ENCODE measurements at places on chromosomes 4 and X.

GRCh38 chrX:78653118-78653822, 5.9 kb downstream of the RTL3 start:
- peak; percentile 87 for DNase-seq

DNA sequence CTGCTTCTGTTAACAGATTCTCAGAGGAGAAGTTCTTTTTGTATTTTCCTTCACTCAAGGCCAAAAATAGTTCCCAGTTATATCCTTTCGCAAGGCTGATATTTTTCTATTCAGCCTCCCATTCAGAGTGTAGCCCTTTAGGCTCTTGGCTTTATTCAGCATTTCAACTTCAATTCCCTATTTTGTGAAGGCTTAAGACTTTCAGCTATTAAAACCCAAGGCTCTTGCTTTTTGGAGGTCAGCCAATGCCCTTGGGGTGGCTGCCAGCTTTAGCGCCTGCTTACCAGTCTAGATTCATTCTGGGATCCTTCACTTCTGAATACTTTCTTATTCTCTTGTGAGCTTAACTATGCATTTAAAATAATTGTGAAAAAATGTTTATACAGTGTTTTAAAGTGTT, 57.3 kb upstream of the ADGRA3 start:
- DNase-seq = peak; percentile 4

- DNase-seq = no peak
Observed at GRCh38 chrX:116756958-116757357, 294.2 kb upstream of the CT83 start.

DNA sequence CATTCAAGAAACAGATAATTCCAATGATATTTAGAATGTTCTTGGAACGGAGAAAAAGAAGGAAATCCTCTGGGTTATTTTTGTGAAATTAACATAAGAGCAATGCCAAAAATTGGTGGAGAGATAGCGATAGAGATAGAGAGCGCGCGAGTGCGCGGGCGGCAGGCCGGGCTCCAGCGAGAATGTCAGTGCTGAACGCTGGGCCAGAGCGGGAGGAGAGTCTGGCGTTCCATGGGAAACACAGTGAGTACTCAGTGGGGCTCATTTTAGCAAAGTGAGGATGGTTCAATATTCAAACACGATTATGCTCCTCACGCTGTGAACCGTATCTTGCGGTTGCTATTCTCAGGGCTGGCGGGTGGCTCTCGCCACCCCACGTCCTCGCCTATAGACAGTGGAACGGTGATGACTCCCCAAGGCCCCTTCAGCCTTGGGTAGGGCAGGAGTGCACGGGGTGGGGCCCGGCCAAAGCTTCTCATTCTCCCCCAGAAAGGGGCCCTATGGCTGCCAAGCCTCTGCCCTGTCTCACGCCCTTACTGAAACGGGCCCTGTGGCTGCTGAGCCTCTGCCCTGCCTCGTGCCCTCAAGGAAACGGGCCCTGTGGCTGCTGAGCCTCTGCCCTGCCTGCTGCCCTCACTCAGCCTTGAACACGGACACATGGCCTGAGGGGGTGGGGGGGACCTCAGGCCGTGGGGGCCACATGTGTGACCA, 16.9 kb downstream of the CPLX1 start:
- DNase-seq = no peak

DNA sequence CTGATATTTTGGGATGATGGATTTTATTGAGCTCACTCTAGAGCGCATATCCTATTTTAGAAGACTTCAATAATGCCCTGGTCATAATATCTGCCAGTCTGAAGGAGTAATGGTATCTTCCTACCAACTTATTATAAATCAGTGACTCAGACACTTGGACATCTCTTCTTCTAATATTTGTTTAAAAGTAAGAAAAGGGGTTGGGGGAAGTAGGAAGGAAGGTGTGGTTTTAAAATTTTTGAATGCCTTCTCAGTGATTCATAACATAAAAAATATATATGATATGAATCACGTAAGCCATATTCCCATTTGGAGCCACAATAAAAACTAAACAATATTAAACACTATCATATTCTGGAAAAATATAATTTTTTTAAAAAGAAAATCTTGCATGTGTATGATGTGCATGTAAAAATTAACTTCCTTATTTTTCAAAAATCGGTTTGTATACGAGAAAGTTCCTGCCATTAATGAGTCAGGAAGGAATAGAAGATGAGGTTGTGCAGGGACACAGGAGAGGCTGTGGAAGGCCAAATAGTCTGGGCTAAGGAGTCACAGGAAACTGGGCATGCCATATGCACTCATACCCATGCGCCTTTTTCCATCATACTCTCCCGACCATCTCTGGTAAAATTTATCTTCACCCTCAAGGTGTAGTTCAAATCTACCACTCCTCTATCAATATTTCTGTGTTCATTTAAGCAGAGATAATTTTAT, 286.5 kb downstream of the EPHA5 start:
- DNase-seq = peak; percentile 66

DNA sequence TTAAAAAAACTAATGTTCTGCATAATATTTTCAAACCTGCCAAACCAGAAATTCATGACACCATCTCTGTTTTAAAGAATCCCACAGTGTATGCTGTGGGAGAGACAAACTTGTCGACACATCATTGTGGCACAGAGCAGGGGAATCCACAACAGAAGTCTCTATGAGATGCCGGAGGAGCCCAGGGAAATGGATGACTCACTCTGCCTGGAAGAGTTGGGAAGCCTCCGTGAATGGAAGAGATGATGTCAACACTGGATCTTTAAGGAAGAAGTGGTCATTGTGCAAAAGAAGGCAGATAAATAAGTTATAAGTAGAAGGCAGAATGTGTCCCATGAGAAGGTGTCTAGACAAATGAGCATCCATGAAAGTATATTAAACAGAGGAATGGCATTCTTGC, 595.1 kb downstream of the RAB28 start:
- DNase-seq = peak; percentile 9

GRCh38 chr4:160510928-160511327, 1408.0 kb downstream of the RAPGEF2 start:
- DNase-seq = peak; percentile 24

GRCh38 chrX:153598541-153599191, at the start of gene CCNQ:
CCNQ (minus strand) TSS chrX:153599139; CDS start chrX:153599073, 66 bp downstream.
- DNase-seq = peak; percentile 32

GRCh38 chr4:126697748-126698147, 935.0 kb upstream of the INTU start:
- DNase-seq = peak; percentile 57

DNA sequence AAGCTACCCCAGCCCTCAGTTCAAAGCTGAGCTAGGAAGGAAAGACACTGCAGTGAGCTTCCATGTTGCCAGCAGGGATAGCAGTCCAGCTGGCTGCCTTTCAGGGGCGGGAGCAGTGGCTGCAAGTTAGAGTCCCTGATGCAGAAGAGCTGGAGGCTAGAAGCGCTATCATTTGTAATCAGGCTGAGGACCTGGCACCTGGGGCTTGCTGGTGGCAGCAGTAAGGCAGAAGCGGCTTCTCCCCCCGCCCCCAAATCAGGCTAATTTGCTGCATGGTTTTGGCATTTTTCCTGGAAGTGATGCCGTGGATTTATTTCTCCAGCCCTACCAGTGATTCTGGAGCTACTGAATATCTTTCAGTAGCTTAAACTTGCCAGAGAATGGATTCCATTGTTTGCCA, 203.3 kb downstream of the CLCN4 start:
- DNase-seq = no peak

GRCh38 chrX:97844161-97844560, 960.5 kb downstream of the RPA4 start:
- DNase-seq = no peak

DNA sequence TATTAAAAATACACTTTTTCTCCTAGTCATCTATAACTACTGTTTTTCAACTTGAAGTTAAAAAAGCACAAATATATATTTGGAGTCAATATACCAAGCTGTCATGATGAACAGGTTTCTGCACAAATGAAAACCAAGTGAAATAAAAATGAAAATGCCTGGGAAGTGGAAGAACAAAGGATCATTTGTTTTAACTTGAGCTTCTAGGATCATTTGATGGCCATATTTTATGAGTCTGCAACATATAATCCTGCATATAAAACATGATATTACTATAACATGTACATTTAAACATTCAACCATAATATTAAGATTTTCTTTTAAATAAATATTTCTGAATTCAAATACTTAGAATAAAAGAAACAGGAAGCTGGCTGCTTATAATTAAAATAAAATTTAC, 8.5 kb upstream of the ARHGEF38 start:
- DNase-seq = no peak

DNA sequence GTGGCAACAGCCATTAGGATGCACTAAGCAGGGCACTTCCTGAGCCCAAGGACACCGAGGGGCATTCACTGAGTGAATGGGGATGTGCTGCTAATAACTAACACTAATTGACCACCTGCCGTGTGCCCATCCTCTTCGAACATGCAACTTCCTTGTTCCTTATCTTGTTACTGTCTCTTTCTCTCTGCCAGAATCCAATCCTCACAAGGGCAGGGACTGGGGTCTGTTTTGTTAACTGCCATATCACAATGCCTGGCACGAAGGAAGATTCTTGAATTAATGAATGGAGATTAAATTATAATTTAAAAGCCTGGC, 1.3 kb downstream of the ERAS start:
- DNase-seq = no peak

GRCh38 chrX:28550331-28550872, 36.8 kb upstream of the IL1RAPL1 start:
- DNase-seq = no peak

DNA sequence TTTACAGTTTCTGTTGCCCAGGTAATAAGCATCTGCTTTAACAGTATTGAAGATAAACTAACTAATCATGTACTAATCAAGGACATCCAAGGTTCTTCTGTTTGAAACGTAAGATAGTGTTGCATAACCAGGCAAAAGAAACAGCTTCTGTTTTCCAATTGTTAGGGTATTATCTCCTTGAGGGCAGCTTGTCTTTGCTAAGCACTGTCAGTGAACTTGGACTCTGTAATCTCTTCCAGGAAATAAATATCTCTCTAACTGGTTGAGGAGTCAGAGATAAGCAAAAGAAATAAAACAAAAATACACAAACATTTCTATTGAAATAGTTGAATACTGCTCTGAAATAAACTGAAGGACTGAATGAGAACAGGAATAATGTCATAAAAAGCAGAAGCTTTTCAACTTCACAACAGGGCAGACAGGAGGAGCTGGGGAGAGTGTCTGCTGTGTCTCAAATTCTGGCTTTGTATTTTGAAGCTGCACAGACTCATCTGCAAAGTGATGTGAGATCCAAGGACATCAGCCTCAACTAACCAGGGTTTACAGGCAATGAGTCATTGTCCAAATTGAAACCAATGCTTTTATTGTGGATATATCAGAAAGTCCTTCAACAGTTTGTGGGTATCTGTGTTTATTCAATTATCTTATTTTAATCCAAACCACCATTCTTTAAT, 1253.0 kb upstream of the PCDH7 start:
- peak; percentile 15 for DNase-seq

DNA sequence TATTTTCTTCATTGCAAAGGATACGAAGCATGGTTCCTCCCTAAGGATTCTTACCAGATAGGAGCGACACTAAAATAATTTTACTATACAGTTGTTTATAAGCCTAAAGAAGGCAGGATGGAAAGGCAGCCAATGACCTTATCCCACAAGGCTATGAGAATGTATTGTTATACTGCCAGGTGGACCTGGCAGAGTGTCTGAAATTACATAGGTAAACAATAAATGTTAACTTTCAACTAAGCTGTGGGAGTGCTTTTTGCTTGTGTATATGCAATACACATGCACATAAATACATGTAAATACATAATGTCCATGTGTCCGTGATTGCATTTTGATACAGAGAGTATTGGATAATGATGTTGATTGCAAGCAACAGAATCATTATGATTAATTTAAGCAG, 850.6 kb downstream of the CENPC start:
- DNase-seq = no peak

DNA sequence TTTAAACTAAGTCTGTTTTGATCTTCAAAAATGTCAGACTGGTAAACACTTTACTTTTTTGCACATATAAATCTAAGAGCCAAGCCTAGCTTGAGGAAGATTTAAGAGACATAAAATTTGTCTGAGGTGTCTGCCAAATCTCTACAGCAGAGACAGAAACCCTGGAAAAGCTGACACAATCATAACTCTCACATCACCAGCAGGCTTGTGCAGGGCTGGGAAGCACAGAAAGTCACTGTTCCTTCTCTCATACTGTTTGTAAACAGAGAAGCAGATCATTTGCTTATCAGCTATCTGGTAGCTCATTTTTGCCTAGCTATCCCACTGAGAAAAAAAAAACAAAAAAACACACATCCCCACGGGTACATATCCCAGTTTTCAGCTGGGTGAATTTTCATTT, 7.0 kb downstream of the ENOX2 start:
- DNase-seq = no peak

DNA sequence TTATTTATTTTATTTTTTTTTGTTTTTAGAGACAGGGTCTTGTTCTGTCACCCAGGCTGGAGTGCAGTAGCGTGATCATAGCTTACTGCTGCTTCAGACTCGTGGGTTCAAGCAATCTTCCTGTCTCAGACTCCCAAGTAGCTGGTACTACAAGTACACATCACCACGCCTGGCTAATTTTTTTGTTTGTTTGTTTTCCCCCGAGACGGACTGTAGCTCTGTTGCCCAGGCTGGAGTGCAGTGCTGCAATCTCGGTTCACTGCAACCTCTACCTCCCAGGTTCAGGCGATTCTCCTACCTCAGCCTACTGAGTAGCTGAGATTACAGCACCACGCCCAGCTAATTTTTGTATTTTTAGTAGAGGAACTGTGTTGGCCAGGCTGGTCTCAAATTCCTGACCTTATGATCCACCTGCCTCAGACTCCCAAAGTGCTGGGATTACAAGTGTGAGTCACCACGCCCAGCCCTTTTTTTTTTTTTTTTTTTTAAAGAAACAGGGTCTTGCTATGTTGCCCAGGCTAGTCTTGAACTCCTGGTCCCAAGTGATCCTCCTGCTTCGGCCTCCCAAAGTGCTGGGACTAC, 32.2 kb downstream of the COPS4 start:
- no peak for DNase-seq

- DNase-seq = no peak
Observed at GRCh38 chrX:56498756-56499155, 64.7 kb upstream of the UBQLN2 start.

DNA sequence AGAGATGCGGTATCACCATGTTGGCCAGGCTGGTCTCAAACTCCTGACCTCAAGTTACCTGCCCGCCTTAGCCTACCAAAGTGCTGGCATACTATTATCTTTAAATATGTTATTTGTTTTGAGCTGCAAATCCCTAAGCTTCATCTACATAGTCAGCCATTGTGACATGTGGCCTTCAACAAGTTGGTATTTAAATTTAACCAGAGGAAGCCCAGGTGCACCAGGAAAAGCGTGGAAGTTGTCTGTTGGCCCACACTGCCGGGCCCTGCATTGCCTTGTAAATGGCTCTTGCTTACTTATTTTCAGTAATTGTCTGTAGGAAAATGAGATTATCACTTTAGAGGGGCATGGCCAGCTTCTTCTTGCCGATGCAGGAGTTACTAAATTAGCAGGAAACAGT, 6.0 kb downstream of the WWC2 start:
- no peak for DNase-seq

DNA sequence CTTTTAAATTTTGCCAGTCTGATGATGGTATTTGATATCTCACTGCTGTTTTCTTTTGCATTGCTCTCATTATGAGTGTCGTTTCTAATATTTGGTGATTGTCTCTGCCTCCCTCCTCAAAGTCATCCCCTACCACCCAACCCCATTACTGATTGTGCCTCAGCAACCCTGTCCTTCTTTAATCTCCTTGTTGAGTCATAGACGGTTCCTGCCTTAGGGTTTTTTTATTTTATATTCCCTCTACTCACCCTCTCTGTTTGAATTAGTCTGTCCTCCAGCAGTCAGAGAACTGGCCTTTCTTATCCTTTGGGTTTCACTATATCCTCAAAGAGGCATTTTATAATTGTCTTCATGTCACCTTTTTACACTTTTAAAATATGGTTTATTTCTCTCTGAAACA, 409.3 kb upstream of the CPEB2 start:
- no peak for DNase-seq

Data from iris pigment epithelial cell (primary cell).